Hindlimb muscle (tissue), 1 donor: ENCODE measurements at places on chromosomes 2 and 18. TPM values are rescaled to one million over a fixed set of nuclear protein-coding genes. Genes with fewer than 3 reads are reported as not detected.

- no peak for DNase-seq
These were observed 4.5 kb upstream of the MBP start for GRCh38 chr18:77136871-77137665.

DNA sequence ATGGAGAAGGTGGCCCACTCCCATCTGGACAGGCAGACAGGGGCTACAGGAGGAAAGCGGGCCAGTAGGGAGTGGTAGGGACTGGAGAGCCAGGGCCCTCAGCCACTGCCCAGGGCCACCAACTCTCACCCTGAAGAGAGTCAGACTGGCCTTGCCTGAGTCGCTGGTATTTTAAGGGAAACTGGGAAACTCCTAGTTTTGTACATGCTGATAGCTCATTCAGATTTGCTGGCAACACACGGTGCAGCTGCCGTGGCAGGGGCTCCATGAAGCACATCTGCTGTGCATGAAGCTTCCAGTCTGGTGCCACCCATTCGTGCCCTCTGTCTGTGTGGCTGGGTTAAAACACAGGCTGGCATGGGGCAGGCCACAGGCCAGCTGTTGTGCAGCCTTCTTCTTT lies 137.3 kb upstream of the GLI2 start:
- DNase-seq = no peak

Gene MAP3K20
- polyA plus RNA-seq = 79.1 TPM

- no peak for DNase-seq
These were observed 190.4 kb upstream of the STK17B start for GRCh38 chr2:196361606-196362326.

GRCh38 chr18:37064187-37064586 lies 235.3 kb downstream of the KIAA1328 start:
- no peak for DNase-seq

GRCh38 chr2:233476651-233477547 lies 89.7 kb downstream of the USP40 start:
- DNase-seq = no peak

DNA sequence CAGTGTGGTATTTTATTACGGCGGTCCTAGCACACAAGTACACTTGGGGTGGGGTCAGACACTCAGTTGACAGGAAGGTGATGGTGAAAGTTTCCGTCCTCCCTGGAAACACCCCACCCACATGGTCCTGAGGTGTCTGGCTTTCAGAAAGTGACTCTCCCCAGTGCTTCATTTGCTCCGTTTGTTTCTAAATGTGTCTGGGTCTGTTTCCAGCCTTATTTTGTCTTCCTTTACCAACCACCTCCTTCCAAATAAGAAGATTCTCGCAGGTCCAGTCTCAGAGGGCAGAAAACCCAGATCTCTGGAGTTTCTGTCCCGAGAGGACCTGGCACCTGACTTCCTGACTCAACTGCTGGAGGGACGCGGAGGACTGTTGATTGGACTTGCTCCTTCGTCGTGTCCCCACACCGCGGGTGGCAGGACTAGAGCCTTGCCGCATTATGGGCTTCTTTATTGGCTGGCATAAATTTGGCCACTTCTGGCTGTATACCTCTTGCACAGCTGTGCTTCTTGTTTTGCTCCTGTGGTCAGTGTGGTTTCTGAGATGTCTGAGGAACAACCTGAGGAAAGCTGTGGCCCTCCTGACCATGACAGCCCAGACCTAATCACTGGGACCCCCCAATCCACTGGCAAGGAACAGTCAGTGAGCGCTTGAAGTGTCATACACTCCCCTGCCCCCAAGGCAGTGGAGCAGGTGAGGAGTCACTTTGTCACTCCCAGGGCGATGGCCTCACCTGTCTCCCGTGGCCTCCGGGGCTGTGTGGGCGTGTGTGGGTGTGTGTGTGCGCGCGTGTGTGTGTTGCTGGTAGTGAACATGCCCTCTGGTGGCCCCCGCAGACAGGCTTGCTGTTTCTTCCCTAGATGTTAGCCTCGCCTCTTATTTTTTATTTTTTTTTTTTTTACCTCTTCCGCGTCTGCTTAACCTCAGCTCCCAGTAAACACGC lies 45.6 kb downstream of the MEX3C start:
- no peak for DNase-seq

DNA sequence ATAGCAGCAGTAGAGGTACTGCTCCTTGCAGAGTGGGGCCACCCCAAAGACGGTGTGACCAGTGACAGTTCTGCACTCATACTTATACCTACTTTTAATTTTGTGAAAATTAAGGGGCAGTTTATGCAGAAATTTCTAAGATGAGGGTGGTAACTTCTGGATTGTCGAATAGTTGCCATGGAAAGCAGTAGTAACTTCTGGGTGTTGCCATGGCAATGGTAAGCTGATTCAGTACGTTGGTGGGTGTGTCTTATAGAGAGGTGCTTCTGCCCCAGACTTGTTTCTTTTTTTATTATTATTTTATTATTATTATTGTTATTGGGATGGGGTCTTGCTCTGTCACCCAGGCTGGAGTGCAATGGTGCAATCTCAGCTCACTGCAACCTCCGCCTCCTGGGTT lies 82.8 kb upstream of the L3MBTL4 start:
- DNase-seq = no peak

DNA sequence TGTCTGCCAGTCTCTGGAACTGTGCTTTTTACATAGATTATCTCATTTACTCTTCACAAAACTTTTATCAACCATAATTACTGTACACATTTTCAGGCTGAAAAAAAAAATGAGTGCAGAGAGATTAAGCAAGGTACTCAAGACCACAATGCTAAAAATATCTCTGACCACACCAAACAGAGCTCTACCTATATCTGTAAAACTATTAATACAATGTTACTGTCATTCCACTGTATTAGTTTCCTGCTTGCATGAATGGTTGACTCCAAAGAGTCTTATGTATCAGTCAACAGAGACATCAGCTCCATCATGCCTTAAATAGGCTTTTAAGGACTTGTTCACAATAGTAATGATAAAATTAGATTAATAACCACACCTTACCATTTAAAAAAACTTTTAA lies 134.7 kb upstream of the CCDC150 start:
- no peak for DNase-seq

DNA sequence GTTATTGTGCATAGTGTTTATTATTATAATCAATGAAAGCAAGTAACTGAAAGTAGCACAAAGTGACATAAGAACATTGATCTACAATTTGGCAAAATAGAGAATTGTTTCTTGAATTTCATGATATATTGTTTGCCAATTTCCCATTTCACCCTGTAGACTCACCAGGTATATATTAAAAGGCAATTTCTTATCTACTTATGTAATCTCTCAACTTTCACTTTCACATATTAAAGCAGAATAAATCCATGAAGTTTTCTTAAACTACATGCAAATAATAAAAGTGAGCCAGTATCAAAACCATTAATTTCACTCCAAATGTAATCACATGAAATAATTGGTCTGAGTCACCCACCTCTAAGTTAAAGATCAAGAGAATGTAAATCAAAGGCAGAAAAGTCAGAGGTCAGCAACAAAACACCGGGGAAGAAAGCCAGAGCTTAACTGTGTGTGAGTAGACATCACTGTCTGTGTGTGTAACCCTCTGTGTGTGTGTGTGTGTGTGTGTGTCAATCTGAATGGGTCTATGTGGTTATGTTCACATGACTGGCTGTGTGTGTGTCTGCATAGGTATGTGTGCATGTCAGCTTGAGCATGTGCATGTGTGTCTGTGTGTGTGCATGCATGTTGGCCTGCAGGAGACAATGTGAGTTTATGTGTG lies 44.1 kb downstream of the ZNF385B start:
- no peak for DNase-seq

Gene LHCGR
- 0.25 TPM for polyA plus RNA-seq

DNA sequence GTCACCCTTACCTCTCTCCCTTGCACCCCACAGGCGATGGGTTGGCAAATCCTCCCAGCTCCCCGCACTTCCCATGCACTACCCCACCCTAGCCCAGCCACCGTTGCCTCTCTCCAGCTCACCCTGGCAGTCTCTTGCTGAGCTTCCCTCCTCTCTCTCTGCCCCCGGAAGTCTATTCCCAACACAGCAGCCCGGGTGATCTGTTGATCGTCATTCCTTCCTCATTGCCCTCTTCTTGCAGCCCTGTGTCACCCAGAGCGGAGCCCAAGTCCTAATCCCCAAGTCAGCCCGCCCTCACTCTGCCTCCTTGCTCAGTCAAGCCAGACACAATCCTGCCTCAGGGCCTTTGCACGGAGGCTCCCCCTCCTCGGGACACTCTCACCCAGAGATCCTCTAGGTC lies 55.2 kb downstream of the CIB4 start:
- no peak for DNase-seq

Gene NGEF
- 0.56 TPM for polyA plus RNA-seq

Gene SNTG2
- not detected for polyA plus RNA-seq

GRCh38 chr2:227748079-227748478 lies 2.4 kb downstream of the SCYGR8 start:
- no peak for DNase-seq

DNA sequence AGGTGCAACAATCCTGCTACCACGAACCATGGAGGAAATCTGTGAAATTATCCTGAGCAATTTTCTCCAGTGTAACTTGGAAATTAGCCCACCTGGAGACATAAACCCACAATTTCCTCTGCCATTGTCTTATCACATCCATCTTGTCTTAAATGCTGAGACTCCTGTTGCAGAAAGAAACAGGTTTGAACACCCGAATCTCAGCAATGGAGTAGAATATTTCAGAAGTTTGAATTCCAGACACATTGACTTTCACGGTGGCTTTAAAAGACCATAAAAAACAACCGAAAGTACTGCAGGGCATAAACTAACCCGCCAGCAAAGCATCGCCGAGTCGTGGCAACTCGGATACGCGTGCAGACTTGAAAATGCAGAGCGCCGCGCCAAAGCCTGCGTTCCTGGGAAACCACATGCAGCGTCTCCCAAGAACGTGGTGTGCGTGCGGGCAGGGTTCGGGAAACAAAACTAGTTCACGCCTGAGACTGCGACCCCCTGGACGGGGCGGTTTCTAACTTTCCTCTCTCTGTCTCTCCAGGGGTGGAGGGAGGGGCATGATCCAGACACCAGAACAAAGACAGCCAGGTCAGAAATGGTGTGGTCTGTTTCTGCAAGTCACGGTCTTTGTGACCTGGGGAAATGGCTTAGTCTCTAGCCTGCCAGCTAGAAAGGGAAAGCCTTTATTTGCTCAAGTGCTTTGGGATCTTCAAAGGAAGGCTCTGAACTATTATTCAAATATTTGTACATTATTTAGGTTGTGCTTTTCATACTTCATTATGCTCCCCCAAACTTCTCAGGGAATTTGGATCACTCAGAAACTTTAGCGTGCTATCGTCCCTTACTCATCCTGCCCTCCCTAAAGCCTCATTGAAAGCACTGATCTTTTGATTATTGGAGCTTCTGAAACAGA lies 26.9 kb upstream of the KCTD1 start:
- DNase-seq = peak; percentile 24

- no peak for DNase-seq
These were observed 12.3 kb upstream of the CIB4 start for GRCh38 chr2:26653207-26654060.

Gene NT5DC4
- polyA plus RNA-seq = not detected

GRCh38 chr2:96498021-96498431 lies 7.1 kb downstream of the NEURL3 start:
- DNase-seq = no peak
